ENCODE measurements at places on chromosomes 6 and 20. TPM values are rescaled to one million over a fixed set of nuclear protein-coding genes. Genes with fewer than 3 reads are reported as not detected.

GRCh38 chr6:111777357-111777756 is 95.9 kb downstream of the FYN start:
- H3K4me1 ChIP-seq, result peaks cover 12% of the 10 kb centered on the region
- no peak for DNase-seq
- H3K27ac ChIP-seq, result no peak overlapping the region
- H3K4me3 ChIP-seq, result no peak overlapping the region

Gene MAS1
- polyA plus RNA-seq, result not detected

- H3K4me3 ChIP-seq, result no peak overlapping the region
- H3K4me1 ChIP-seq, result peaks cover 74% of the 10 kb centered on the region
- peaks cover 37% of the 10 kb centered on the region for H3K36me3 ChIP-seq
- no peak for DNase-seq
- H3K27me3 ChIP-seq, result no peaks in the 10 kb centered on the region
Measured at GRCh38 chr20:50141018-50141675, 12.4 kb downstream of the PEDS1 start.

GRCh38 chr20:57457243-57458095 is 66.3 kb downstream of the RBM38 start:
- H3K4me3 ChIP-seq, result no peak overlapping the region
- no peak overlapping the region for H3K27ac ChIP-seq
- no peak for DNase-seq

Gene NR2E1
- 0.04 TPM for polyA plus RNA-seq

All from keratinocyte (primary cell).